Activated B cell treated with CpG ODN at 0.5 μM for 24 hours (primary cell): ENCODE measurements at places on chromosomes 16 and 17. TPM values are rescaled to one million over a fixed set of nuclear protein-coding genes. Genes with fewer than 3 reads are reported as not detected.

Gene C17orf78
- total RNA-seq, result not detected in 2 replicates

GRCh38 chr17:47776330-47777197, 43.5 kb downstream of the TBX21 start:
- H3K27me3 ChIP-seq, result peaks cover 52% of the 10 kb centered on the region
- no peak for DNase-seq
- H3K27ac ChIP-seq, result no peak overlapping the region
- no peaks in the 10 kb centered on the region for H3K36me3 ChIP-seq

DNA sequence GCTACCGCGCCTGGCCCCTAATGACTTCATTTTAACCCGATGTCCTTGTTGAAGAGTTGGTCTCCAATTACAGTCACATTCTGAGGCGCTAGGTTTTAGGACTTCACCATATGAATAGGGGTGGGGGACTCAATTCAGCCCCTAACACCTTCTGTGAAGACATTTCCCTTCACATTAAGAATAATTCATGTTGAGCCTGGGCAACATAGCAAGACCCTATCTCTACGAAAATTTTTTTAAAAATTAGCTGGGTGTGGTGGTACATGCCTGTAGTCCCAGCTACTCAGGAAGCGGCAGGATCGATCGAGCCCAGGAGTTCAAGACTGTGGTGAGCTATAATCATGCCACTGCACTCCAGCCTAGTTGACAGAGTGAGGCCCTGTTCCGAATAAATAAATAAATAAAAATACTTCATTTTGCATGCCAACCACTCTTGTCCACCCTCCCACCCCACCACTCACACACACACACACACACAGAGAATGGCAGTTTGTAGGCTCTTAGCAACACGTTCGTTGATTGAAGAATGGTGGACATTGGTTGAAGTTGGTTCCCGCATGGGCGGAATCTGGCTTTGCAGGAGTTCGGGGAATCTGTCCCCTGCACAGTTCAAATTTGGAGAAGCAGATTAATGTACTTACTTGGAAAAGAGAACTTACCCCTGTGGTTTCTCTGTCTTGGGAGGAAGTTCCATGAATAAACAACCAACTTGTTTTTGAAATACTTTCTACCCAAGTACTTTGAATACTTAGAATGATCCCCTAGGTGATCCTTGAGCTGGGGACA, 27.8 kb upstream of the TVP23A start:
- peaks cover 5% of the 10 kb centered on the region for H3K36me3 ChIP-seq
- H3K4me3 ChIP-seq, result no peak overlapping the region
- H3K4me1 ChIP-seq, result peaks cover 55% of the 10 kb centered on the region
- no peak overlapping the region for H3K27ac ChIP-seq
- no peak for DNase-seq

- no peak overlapping the region for H3K4me3 ChIP-seq
- no peaks in the 10 kb centered on the region for H3K27me3 ChIP-seq
- H3K36me3 ChIP-seq, result peaks cover 29% of the 10 kb centered on the region
- peak overlapping the region; percentile 41 for H3K27ac ChIP-seq
- peaks cover 35% of the 10 kb centered on the region for H3K4me1 ChIP-seq
- no peak for DNase-seq
These were observed 6.3 kb downstream of the ESRP2 start for GRCh38 chr16:68229431-68230175.

Gene CLEC18B
- total RNA-seq, result 0.56 and 1.3 TPM in 2 replicates

GRCh38 chr17:44448412-44448811, 54.8 kb downstream of the GPATCH8 start:
- peaks cover 7% of the 10 kb centered on the region for H3K4me1 ChIP-seq
- no peak for DNase-seq
- H3K4me3 ChIP-seq, result no peak overlapping the region
- H3K27me3 ChIP-seq, result no peaks in the 10 kb centered on the region
- peaks cover 17% of the 10 kb centered on the region for H3K36me3 ChIP-seq

- no peak overlapping the region for H3K27ac ChIP-seq
- no peaks in the 10 kb centered on the region for H3K36me3 ChIP-seq
- DNase-seq, result no peak
- H3K4me1 ChIP-seq, result peaks cover 8% of the 10 kb centered on the region
- H3K4me3 ChIP-seq, result no peak overlapping the region
These were observed 19.3 kb downstream of the B9D1 start for GRCh38 chr17:19343256-19343630.

- DNase-seq, result no peak
- no peak overlapping the region for H3K4me3 ChIP-seq
- H3K4me1 ChIP-seq, result peaks cover 23% of the 10 kb centered on the region
- no peaks in the 10 kb centered on the region for H3K27me3 ChIP-seq
- H3K36me3 ChIP-seq, result peaks cover 44% of the 10 kb centered on the region
These were observed 67.4 kb downstream of the SIAH1 start for GRCh38 chr16:48317614-48318315.
